Stimulated activated CD8-positive, alpha-beta memory T cell treated with anti-CD3 and anti-CD28 coated beads, Interleukin-15, amount 100 ng/mL, for 4 hours (primary cell): ENCODE measurements at places on chromosomes 13 and 19.

DNA sequence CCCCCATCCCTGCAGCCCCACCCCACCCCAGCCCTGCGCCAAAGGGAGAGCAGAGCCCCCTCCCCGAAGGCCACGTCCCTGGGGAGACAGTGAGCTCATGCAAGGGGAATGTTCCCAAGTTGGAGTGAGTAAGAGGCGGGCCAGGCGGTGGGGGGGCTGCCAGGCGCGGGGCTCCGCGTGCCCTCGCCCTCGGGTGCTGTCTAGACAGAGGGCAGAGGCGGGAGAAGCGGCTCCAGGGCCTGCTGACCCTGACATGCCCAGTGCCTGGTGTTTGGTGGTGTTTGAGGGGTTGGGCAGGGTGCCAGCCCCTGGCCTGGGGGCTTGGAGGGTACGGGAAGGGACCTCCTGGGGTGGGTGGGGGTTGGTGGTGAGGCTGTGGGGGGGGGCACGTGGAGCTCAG is 1.0 kb downstream of the FSTL3 start:
- DNase-seq = no peak

GRCh38 chr13:90091611-90092010 is 1255.9 kb upstream of the MIR17HG start:
- DNase-seq = no peak

DNA sequence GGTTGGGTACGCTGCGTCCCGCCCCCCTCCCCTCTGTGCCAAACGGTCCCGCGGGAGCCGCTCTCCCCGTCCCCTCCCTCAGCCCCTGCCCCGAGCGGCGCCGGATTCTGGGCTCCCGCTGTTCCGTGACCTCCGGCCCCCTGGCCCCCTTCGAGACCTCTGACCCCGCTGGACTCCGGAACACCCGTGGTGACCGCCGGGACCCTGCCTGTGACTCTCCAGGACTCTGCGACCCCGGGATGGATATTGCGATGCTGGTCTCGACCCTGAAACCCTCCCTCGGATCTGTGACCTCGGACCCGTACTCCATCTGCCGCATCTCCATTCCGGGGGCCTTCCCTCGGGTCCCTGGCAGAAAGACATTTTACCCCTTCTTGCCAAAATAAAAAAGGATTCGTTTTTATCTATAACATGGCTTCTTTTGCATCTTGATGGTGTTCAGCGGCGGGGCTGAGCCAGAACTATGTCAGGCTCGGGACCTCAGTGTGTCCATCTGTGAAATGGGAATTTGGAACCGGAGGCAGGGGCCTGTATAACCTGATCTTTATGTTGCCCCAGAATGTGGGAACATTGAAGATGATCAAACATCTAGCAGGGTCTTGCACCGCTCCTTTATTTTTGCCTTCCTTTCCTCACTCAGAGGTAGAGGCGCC is 654 bp upstream of the MEGF8 start:
- DNase-seq = no peak

DNA sequence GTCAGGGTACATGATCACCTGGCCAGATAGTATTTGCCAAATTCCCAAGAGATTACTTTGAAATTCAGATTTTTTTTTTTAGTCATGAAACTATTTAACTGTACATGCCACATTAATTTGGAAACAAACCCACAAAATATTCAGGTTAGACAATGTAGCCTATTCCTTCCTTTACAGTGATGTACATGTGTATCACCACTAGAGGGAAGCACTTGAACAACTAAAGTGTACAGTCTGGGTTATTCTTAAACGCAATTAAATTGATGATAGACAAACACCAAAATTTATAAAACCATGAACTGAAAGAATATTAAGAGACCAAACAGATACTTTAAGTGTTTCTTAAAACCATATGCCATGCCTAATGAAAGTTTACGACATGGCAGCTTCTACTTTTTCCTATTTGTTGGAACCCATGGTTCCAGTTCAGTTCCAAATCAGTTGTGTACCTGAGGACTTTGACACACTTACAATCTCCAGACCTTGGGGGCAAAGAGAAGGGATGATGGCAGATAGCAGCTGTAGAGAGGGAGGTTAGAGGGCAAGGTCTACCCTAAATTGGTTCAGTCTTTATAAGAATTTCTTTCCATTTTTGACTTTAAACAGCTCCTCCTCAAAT is 52.8 kb downstream of the TNFSF13B start:
- DNase-seq = no peak

DNA sequence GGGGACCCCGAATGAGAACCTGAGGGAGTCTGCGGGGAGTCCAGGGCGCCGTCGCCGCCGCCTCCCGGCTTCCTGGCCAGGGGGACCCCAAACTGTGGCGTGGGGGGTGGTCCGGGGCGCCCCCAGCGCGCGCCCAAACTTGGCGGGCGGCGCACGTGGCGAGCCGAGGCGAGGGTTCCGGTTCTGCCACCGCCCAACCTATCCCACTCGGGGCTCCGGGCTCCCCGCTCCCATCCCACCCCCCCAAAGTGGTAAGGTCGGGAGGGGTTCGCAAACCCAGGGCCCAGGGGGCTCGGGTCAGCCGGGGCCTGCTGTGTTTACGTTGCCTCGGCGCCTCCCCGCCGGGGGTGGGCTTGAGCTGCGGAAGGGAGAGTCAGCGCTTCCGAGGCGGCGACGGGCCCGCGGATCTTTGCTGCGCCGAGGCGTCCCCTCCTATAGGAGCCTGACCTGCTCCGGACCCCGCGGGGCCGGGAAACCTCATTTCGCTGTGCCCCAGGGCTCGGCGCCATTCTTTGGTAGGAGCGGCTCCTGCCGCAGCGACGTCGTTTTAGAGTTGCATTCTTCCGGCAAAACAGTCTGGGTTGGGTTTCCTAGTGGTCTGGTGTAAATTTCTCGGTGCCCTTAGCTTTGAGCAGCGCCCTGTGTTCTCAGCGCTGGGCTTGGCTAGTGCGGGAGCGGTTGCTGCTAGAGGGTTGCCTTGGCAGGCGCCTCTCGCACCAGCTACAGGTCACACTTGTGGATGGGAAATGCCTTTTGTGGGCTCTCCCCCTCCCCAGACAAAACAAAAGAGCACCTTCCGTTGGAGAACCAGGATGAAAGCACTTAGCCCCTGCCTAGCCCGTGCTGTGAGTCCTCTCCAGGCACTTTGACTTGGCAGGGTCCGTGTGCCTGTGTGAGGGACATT is 1.2 kb downstream of the DAZAP1 start:
- DNase-seq = peak; percentile 22

GRCh38 chr13:80010286-80010831 is 330.6 kb downstream of the SPRY2 start:
- DNase-seq = no peak

- DNase-seq = no peak
Observed at GRCh38 chr13:76797361-76797760, 88.8 kb downstream of the KCTD12 start.

DNA sequence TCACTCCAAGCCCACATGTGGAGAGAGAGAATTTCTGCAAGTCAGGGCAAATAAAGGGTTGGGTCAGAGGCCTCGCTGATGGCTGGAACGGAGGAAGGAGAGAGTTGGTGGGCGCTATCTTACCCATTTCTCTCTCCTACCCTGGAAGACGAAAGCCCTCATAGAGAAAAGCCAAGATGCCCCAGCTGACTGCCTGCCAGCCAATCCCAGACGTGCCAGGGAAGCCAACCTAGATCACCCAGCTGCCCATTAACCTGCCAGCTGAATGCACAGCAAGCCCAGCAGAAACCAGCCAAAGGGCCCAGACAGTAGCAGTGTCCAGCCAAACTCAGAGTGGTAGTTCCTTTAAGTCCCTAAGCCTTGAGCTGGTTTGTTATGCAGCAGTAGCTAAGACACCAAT is 167.0 kb upstream of the ZNF507 start:
- no peak for DNase-seq

DNA sequence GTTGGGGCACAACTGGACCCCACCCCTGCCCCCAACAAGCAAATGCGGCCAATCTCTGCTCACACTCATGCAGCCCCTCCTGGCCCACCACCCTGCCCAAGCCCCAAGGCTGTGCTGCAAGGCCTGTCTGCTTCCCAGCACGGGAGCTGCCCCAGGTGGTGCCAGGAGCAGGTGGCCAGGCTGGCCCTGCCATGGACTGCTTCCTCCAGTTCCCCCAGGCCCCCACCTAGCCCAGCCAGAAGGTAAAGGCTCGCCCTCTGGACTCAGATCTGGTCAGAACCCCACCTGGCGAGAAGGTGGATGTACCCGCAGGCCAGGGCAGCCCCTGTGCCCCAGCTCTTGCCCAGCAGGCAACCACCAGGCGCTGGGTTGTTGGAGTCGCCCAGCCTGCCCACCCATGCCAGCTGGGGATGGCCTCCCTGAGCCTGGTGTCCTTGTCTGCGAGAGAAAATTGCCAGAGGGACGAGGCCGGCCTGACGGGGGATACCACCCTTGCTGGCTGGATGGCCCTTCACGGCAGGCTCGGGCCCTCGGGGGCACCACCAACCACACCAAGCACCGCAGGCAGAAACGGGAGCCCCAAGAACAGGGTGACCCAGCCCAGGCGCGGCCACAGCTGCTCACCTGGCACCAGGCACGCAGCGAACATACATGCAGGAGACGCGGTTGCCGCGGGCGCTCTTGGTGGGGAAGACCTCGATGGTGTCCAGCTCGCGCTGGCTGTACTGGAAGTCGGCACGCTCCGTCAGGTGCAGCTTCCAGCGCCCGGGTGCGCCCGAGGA is 4.5 kb downstream of the ABHD17A start:
- DNase-seq = no peak

GRCh38 chr13:112233716-112234115 is 142.4 kb upstream of the SPACA7 start:
- DNase-seq = no peak

DNA sequence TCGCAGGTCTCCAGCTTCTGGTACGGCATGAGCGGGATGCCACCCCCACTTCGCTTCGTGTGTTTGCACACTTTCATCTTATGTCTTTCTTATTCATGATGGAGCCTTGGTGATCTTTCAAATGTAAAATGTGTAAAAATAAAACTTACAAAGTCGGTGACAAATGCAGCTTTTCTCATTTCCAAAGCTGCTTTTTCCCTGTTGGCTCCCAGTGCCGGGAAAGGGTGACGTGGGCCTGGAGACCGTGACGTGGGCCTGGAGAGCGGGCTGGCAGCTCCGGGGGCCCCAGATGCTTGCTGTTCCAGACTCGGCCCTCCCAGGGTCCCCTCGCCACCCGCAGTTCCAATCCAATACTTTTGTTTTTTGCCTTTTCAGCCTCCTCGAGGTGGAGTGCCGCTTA is 101.4 kb downstream of the KDM4B start:
- no peak for DNase-seq

GRCh38 chr13:34863360-34864135 is 78.5 kb upstream of the NBEA start:
- no peak for DNase-seq

GRCh38 chr19:15010501-15011300 is 31.0 kb upstream of the SLC1A6 start:
- no peak for DNase-seq

GRCh38 chr19:1947651-1948209 is 6.8 kb downstream of the CSNK1G2 start:
- no peak for DNase-seq

DNA sequence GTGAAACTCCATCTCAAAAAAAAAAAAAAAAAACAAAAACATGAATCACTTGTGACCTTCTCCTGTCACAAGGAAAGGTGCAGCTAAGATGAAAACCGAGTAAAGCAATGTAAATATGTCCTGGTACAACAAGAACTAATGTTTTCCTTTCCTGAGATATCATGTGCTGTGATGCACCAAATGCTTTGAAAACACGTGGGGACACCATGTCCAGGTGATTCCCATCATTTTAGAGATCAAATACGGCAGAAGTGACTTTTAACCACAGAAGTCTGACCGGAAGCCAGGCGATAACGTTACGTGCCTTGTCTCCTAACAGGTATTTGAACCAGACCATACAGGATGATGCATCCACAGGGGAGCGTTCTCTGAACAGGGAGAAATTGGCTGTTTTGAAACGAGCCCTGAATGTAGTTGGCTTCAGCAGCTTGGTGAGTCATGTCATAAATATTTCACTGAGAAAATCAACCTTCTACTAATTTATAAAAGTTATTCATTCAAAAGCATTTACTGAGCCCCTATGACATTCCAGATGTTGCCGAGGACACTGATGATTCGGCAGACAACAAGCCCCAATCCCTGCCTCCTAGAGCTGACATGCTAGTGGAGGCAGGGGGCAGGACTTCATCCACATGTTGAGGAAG is 328.1 kb downstream of the MYO16 start:
- DNase-seq = no peak

DNA sequence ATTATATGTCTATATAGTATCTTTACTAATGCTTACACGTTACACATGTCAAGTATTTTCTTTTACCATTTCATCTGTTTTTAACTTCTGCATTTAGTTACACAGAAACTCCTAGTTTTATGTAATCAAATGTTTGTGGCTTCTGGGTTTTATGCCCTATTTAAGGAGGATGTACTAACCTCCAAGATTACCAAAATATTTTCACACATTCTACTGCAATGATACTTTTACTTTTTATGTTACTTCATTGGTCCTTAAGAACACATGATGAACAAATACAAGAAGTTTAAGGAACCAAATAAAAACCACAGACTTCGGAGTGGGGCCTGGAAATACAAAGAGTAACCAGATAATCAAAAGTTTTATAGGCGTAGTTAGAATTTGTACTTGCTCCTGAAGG is 37.2 kb downstream of the ZC3H13 start:
- no peak for DNase-seq

- DNase-seq = no peak
Observed at GRCh38 chr13:109131698-109132257, 502.4 kb downstream of the MYO16 start.

- no peak for DNase-seq
Observed at GRCh38 chr13:28584873-28585381, 74.0 kb upstream of the POMP start.

DNA sequence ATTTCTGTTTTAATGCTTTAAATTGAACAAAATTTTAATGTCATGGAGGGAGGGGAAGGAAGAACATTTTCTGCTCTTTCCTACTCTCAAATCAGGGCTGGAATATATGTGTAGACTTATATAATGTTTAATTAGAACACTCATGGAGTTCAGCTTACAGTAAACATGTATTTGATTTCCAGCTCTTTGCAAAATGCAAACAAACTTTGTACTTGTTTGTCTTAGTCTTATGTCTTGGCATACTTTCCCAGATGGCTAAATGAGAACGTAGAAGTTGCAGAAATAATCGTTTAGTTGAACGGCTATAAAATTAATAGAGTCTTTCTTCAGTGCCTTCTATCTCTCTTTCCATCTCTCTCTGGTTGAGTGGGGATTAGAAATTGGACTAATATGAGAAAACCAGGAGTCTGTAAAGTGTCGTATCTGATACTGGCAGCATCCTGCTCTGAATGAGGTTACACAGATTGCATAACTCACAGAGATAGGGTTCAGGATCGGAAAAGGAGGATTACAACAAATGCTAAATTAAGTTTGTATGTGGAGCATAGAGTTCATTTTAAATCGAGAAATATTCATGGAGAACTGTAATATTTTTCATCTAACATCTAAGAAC is 82.3 kb downstream of the FGF9 start:
- DNase-seq = no peak
